ENCODE measurements at places on chromosomes 4 and X.
A peak's percentile ranks its signal among the peaks of the same experiment; 100 is the strongest.

GRCh38 chr4:153553155-153553818, 87.1 kb downstream of the TMEM131L start:
- DNase-seq: no peak

GRCh38 chrX:22060415-22061280, 28.5 kb downstream of the PHEX start:
- DNase-seq: peak; percentile 27

DNA sequence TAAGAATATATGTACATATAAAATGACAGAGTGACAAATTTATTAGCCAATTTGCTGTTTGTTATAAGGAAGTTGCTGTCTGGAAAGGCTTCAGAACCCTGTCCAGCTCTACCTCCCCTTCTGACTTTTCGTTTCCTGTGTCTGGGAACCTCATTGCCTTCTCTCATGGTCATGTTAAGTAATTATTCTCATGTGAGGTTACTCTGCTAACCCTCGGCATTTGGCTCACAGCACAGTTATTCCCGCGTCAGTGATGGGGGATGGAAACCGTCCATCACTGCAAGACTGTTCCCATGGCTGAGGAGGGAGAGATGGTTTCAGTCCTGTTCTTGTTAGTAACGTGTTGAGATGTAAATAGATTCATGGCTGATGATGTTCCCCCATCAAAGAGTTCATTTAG, 11.9 kb downstream of the EDNRA start:
- DNase-seq: peak; percentile 89

DNA sequence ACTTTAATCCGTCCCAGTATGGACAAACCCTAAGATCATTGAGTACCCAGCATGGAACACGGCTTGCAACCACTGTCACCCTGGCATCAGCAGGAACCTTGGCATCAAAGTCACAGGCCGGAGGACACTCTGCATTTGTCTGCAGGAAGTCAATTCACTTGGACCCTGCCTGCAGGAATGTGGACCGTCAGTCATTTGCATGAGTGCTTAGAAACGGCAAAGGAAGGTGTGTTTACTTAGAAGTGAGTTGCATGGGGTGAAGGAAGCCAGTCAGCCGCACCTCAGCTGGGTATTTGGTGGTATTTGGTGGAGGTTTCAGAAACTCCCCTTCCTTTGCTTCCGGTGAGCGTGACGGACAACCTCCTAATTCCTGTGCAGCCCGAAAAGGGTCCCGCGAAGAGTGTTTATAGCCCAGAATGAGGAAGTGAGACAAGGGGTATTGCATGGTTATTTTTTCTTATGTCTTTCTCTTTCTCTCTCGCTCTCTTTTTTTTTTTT, 15.5 kb downstream of the P2RY8 start:
- DNase-seq: no peak

GRCh38 chr4:186351668-186352194, 85.7 kb downstream of the F11 start:
- no peak for DNase-seq

Measured in fibroblast of upper back skin (primary cell).